ENCODE measurements at places on chromosomes 5 and 9.
A peak's percentile ranks its signal among the peaks of the same experiment; 100 is the strongest.

DNA sequence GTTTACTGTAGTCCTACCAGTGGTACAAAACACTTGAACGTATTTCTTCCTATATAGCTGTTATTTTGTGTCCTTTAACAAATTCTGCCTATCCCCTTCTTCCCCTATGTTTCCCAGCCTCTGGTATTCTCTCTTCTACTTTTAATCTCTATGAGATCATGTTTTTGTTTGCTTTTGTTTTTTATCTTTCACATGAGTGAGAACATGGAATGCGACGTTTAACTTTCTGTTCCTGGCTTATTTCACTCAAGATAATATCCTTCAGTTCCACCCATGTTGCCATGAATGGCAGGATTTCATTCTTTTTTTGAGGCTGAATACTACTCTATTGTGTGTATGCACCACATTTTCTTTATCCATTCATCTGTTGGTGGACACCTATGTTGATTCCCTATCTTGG, 634.4 kb upstream of the WWC1 start:
- H3K27me3 ChIP-seq, result no peaks in the 10 kb centered on the region
- no peaks in the 10 kb centered on the region for H3K36me3 ChIP-seq
- no peaks in the 10 kb centered on the region for H3K4me1 ChIP-seq
- no peak overlapping the region for H3K27ac ChIP-seq
- DNase-seq, result no peak

DNA sequence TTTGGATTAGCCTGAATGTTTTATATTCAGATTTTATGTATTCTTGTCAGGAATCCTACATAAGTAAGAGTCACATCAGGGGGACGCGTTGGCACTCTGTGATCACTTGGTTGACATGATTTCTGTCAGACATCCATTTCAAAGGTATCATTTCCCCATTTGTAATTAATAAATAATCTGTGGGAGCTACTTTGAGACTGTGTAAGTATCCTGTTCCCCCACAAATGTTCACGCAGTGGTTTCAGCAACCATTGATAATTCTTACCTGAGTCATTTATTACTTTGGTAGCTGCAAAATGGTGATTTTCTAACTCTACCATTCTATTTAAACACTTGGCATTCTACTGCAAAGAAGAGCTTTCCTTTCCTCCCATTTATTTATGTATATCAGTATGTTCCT, 56.9 kb upstream of the TBC1D2 start:
- no peak overlapping the region for H3K27ac ChIP-seq
- DNase-seq, result no peak
- peaks cover 9% of the 10 kb centered on the region for H3K4me1 ChIP-seq
- H3K27me3 ChIP-seq, result no peaks in the 10 kb centered on the region

GRCh38 chr5:131679911-131680310, 44.9 kb upstream of the RAPGEF6 start:
- H3K27ac ChIP-seq, result no peak overlapping the region
- no peak overlapping the region for H3K4me3 ChIP-seq
- H3K27me3 ChIP-seq, result no peaks in the 10 kb centered on the region
- DNase-seq, result no peak

- no peaks in the 10 kb centered on the region for H3K36me3 ChIP-seq
- H3K4me1 ChIP-seq, result no peaks in the 10 kb centered on the region
- H3K27ac ChIP-seq, result no peak overlapping the region
- no peaks in the 10 kb centered on the region for H3K27me3 ChIP-seq
These were observed 127.2 kb upstream of the PITX1 start for GRCh38 chr5:135161221-135161620.

- no peaks in the 10 kb centered on the region for H3K27me3 ChIP-seq
- no peak for DNase-seq
- no peak overlapping the region for H3K4me3 ChIP-seq
- H3K4me1 ChIP-seq, result no peaks in the 10 kb centered on the region
- no peak overlapping the region for H3K27ac ChIP-seq
These were observed 353.6 kb downstream of the SEMA5A start for GRCh38 chr5:9192266-9192665.

DNA sequence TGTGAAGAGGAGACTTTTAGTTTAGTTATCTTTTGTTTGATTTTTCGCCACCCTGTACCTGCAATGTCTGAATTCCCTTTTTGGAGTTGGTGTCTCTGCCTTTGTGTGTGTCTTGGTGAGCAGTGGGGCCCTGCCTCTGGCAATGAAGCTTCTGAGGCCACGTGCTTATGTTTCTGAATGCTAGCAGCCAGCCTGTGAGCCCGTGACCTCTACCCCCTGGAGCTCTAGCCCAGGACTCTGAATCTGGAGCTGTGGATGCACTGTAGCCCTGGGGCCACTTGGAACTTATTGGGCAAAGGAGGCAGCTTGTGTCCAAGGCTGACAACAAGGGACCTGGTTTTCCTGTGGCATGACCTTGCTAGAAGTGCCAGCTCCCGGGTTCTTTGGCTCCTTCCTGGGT, 19.4 kb downstream of the ENTREP1 start:
- H3K27ac ChIP-seq, result no peak overlapping the region
- no peaks in the 10 kb centered on the region for H3K36me3 ChIP-seq
- no peaks in the 10 kb centered on the region for H3K27me3 ChIP-seq
- DNase-seq, result no peak
- H3K4me3 ChIP-seq, result no peak overlapping the region
- no peaks in the 10 kb centered on the region for H3K4me1 ChIP-seq

GRCh38 chr5:98713027-98713426, 60.4 kb upstream of the RGMB start:
- H3K4me1 ChIP-seq, result no peaks in the 10 kb centered on the region
- no peaks in the 10 kb centered on the region for H3K27me3 ChIP-seq

DNA sequence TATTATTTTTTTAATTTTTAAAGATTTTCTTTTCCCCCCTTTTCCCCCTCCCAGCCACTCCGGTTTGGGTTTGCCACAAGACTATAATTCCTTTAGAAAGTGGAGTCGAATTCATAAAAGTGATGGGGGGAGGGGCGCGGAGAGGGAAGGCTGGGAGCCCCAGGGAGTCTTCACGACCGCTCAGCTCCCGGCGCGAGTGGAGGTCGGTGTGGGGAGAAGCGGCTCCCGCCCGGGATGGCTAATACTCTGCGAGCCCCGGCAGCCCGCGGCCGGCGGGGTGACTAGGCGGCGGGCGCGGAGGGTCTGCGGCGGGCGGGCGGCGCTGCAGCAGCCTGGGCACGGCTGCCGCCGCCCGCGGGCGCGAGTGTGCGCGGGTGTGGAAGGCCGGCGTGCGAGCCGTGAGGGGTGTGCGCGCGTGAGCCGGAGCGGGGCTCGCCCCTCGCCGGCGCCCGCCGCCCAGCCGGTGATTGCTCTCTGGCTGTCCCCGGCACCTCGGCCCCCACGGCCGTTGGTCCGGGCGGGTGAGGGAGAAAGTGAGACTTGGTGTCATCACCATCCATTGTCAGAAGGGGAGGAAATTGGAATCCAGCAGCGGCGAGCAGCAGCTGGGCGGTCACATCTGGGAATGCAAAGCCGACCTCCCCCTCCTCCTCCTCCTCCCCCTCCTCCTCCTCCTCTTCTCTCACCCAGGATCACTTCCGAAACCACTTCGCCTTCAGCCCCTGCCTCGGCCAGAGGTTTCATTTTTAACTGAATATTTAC, at the start of gene PARP8:
Gene PARP8, plus strand, starts transcription at position 377 of the 762 bp plus-strand sequence. CDS start 459 bp downstream, outside the sequence.
- H3K4me3 ChIP-seq, result peak within 1 kb of the TSS; percentile 86
- H3K36me3 ChIP-seq, result no peaks in the 10 kb centered on the region
- DNase-seq, result peak; percentile 78
- no peaks in the 10 kb centered on the region for H3K4me1 ChIP-seq
- H3K27ac ChIP-seq, result peak within 1 kb of the TSS; percentile 97

DNA sequence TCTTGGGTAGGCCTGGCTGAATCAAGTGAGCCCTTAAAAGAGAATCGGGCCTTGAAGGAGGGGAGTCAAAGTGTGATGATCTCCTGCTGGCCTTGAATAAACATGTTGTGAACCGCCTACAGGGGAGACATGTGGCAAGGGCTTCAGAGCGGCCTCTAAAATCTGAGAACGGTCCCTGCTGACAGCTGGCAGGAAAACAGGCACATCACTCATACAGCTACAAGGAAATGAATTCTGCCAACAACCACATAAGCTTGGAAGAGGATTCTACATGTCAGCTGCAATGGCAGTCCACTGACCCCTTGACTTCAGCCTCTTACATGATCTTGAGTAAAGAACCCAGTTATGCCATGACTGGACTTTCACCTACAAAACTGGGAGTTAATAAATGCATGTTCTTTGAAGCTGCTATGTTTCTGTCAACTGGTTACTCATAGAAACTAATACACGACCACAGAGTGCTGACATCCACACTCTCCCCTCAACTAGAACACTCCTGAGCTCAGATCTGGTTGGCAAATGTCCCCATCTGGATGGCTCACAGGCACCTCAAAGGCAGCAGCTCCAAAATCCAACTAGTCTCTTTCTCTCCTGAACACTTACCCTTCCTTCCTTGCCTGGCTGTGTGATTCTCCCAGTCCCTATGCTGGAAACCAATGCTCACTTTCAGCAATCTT, 333.1 kb downstream of the ASTN2 start:
- H3K4me3 ChIP-seq, result no peak overlapping the region
- no peaks in the 10 kb centered on the region for H3K36me3 ChIP-seq
- peaks cover 11% of the 10 kb centered on the region for H3K4me1 ChIP-seq
- H3K27ac ChIP-seq, result no peak overlapping the region

- no peaks in the 10 kb centered on the region for H3K36me3 ChIP-seq
- no peak for DNase-seq
- no peak overlapping the region for H3K27ac ChIP-seq
These were observed 9.5 kb upstream of the DPYSL3 start for GRCh38 chr5:147519380-147519779.

DNA sequence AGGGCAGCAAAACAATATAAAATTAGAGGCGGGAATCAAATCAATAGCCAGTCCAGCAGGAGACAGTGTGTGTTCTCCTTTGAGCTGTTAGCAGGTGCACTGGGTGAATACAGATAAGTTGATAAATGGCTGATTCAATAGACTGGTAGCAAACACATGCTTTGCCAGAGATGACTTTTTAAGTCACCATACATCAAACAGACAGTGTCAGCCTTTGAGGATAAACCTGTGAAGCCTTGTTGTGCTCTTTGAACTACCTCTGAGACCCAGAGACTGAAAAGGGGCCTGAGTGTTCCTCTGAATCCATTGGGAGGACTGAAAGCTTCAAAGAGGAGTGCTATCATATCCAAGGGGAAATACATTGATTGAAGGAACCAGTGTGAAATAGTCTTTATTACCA, 301.9 kb downstream of the RASEF start:
- no peak overlapping the region for H3K4me3 ChIP-seq
- no peaks in the 10 kb centered on the region for H3K36me3 ChIP-seq
- no peak for DNase-seq
- no peaks in the 10 kb centered on the region for H3K27me3 ChIP-seq

GRCh38 chr5:84372066-84372695, 12.5 kb downstream of the EDIL3 start:
- no peak for DNase-seq
- peaks cover 3% of the 10 kb centered on the region for H3K4me1 ChIP-seq
- no peaks in the 10 kb centered on the region for H3K27me3 ChIP-seq

Measured in H1 (cell line).